ENCODE measurements at places on chromosomes 4 and X.
A peak's percentile ranks its signal among the peaks of the same experiment; 100 is the strongest.

- no peak for DNase-seq
Observed at GRCh38 chr4:120829113-120829831, 93.3 kb downstream of the PRDM5 start.

GRCh38 chr4:7746351-7747061 is 193.2 kb downstream of the AFAP1 start:
- DNase-seq: no peak

DNA sequence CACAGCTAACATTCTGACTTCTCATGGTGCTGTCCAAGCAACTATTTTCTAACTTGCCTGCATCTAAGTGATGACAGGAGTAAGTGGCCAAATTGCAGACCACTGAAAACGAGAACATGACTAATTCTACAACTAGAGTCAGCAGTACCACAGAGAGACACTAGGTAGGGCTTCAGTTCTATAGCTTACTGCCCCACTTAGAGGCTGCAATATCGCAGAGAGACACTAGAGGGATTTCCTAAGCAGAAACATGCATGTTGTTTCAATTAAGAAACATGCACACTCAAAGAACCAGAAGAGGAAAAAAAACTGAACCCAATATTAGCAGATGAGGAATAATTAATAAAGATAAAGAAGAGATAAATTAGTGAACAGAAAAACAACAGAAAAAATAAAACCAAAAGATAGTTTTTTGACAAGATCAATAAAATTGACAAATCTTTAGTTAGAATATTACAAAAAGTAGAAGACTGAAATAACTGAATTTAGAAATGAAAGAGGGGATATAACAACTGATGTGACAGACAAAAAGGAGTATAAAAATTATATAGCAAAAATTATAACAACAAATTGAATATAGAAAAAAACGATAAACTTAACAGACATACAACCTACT is 100.8 kb downstream of the SPIN4 start:
- peak; percentile 60 for DNase-seq

- no peak for DNase-seq
Observed at GRCh38 chr4:41542526-41543275, 4.7 kb downstream of the LIMCH1 start.

DNA sequence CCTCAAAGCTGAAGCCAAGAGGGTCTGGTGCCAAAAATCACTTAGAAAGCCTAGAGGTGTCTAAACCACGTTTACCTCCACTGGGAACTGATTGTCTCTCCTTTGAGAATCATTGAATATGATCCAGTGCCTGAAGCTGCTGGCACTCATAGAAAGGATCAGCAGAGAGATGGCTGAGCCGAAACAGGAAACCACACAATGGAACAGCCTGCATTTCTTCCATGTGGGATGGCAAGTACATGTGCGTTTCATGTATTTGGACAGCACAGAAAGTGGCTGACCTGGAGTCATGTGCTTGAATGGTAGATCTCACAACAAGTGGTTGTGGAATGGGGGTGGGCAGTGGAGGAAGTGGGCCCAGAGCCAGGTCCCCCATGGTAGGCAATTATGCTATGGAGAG is 533.7 kb downstream of the INPP4B start:
- no peak for DNase-seq

GRCh38 chr4:89249313-89249712 is 58.3 kb downstream of the GPRIN3 start:
- no peak for DNase-seq

- no peak for DNase-seq
Observed at GRCh38 chrX:9595174-9595573, 130.3 kb downstream of the TBL1X start.

- no peak for DNase-seq
Observed at GRCh38 chrX:104084534-104085277, 8.7 kb upstream of the TMSB15C start.

DNA sequence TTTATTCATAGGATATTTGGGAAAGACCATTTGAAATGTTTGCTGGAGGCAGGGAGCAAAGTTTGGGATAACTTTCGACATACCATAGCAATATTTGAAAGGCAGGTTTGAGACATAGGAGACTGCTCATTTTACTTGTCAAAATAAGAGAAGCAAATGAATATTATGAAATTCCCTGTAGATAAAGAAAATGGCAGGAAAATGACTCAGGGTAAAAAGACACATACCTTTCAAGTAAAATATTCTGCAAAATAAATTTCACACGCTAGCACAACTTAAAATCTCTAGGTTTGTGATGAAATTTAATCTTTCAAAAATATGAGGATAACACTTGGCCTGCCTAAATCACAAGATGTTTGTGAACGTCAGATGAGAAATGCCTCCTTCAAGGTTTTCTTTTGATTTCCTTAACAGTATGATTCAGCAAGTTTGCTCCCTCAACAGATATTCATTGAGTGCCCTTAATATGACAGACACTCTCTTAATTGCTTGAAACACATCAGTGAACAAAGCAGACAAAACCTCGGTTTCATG is 6.6 kb downstream of the TMEM156 start:
- no peak for DNase-seq

GRCh38 chr4:173386751-173387150 is 12.2 kb downstream of the SCRG1 start:
- no peak for DNase-seq

GRCh38 chr4:184649971-184650855 is 675 bp downstream of the PRIMPOL start:
- no peak for DNase-seq

DNA sequence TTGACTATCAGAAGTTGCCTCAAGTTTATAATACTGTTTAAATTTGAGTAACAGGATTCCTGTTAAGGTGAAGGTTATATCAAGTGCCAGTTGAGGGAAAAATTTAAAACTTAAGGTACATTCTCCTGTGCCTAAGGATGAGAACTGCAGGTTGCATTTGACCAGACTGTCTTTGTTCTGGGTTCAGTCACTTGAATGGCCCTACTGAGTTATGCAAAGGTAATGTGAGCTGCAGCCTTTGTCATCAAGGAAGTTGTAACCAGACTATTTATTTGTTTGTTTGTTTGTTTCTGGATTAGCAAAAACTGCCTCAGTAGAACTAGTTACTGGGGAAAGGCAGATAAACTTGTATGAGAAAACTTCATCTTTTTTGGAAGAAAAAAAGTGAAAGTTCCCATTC is 131.9 kb downstream of the ATOH1 start:
- no peak for DNase-seq

DNA sequence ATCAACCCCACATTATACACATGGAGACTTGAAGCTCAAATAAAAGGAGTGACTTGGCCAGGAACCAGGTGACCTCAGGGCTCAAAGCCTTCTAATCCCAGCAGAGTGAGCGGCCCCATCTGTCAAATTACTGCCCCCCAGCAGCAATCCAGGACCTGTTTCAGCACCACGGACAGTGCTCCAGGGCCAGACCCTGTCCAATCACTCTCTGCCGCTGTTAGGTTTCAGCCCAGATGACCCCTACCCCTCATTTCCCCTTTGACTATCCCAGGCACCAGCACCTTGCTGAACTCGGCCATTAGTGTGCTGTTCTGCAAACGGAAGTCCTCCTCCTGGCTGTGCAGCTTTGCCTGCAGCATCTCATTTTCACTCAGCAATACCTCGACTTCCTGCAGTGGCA is 5.1 kb downstream of the GRIPAP1 start:
- no peak for DNase-seq

- DNase-seq: no peak
Observed at GRCh38 chrX:9148615-9149399, 114.9 kb upstream of the FAM9B start.

- no peak for DNase-seq
Observed at GRCh38 chr4:19026281-19026680, 1004.7 kb upstream of the LCORL start.

GRCh38 chr4:23775694-23776093 is 114.2 kb downstream of the PPARGC1A start:
- no peak for DNase-seq

DNA sequence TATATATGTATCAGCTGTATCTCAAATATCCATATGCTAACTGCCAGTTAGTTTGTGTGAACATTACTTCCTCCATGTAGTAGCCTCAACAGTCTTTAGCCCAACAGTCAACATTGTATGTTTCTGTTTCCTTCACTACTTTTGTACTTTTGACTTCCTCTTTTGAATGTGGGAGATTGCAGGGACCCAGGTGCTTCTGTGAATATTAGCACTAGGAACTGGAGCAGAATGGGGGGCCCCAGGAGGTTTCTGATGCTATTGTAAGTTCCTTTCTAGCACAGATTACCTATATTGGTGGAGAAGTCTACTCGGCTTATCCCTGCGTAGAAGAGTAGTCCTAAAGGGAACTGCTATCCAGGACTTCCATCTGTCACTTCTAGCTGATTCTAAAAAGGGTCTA is 2.3 kb downstream of the PLAC8 start:
- peak; percentile 86 for DNase-seq

- no peak for DNase-seq
Observed at GRCh38 chr4:99359480-99360204, 7.1 kb upstream of the ADH1C start.

DNA sequence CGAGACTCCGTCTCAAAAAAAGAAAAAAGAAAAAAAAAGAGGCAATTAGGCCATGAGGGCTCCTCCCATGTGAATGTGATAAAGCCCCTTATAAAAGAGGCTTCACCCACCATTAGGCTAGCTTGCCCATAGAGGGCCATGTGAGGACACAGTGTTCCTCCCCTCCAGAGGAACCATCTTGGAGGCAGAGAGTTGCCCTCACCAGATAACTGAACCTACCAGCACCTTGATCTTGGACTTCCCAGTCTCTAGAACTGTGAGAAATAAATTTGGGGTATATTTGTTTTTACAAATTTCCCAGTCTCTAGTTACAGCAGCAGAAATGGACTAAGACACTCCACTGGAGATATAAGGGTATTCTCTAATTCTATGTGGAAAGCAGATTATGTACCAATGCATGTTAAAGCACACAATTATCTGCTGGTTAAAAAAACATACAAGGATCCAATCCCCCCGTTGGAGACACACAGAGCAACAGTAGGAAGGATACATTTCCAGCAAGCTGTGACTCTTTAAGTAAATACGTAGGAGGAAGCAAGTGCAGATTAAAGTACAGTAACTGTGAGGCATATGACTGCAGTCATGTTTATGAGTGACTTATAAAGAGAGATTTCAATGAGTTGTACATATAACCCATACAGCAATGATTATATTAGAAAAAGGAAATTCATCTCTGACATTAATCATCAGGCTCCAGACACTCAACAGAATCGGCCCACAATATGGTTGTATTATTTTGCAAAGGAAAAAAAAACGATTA is 21.4 kb downstream of the SH3RF1 start:
- DNase-seq: no peak

- DNase-seq: no peak
Observed at GRCh38 chr4:102387552-102388150, 42.4 kb upstream of the SLC39A8 start.

DNA sequence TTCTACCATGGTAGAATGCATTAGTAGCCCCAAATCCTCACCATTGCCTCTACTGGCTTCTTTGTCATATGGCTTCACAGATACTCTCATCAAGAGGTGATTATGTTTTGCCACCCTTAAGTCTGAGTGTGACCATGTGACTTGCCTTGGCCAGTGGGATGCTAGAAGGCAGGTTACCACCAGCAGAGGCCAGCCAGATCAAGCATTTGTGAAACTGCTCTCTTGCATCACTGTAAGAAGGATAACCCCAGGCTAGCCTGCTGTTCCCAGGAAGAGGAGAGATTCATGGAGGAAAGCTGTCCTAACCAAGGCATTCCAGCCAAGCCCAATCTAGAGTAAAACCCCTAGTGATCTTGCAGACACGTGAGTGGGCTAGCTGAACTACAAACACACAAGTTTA is 46.8 kb downstream of the USP46 start:
- no peak for DNase-seq

GRCh38 chrX:38750551-38750950 is 50.7 kb upstream of the MID1IP1 start:
- DNase-seq: no peak

- DNase-seq: peak; percentile 8
Observed at GRCh38 chr4:33187035-33187434, 2466.9 kb downstream of the PCDH7 start.

- no peak for DNase-seq
Observed at GRCh38 chr4:8639777-8640720, 47.5 kb downstream of the CPZ start.

GRCh38 chr4:145739845-145740244 is 59.9 kb downstream of the C4orf51 start:
- no peak for DNase-seq

DNA sequence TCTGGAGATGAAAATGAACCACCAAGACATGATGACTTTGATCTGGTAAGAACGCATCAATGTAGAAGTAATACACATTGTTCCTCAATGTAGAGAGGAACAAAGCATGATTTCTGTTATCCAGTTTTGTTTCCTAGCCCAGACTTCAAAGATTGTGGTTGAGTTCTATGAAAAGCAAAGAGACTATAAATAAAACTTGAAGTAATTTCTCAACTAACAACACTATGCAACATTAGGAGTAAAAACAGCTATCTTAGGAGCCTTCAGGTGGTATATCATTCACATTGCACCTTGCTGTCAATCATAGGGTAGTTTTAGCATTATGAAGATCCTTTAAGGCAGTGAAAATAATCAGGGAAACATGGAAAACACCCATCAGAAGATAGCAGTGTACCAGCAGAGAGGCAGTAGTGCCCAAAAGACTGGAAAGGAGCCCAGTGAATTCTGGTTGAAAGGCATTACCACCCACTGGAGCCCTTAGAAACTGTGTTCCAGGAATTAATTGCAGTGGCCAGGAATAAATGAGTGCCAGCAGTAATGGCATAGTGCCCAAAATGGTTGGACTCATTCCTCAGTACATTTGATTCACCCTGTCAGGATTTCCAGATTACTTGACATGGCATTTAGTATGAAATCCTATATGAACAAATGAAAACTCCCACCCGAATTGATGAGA is 300.7 kb upstream of the CXXC4 start:
- peak; percentile 56 for DNase-seq

GRCh38 chrX:1932231-1932630 is 317.4 kb downstream of the ASMT start:
- no peak for DNase-seq

DNA sequence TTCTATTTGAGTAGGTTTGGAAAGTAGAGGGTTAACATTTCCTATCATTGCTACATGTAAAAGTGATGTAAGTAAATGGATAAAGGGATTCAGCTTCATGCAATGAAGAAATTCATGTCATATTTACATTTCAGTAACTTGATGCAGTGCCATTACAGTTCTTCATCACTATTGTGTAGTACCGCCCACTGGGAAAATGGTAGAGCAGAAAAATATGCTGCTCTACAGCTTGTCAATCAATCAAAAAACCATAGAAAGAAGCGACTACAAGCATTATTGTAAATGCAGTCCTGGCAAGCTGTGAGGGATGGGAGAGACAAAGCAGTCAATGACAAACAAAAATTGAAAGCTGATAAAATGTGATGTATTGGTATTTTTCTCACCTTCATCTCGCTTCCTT is 1597.9 kb downstream of the RPA4 start:
- DNase-seq: no peak

DNA sequence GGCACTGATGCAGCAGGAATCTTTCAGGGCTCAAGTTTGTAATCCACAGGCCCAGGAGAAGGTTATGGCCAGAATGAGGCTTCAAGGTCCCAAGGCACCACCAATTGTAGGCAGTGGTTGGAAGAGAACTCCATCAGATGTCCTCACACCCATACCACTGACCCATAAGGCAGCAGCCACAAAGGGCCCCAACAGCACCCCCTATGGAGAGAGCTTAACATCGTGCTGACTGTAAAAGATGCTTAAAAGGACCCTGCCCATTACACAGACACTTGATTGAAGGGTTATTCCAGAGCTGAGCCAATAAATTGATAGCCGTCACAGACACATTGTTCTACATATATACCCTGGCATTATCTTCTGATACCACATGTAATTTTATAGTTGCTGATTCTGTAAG is 113.7 kb downstream of the SOWAHB start:
- no peak for DNase-seq

Data from GM12878 (cell line).